Stimulated activated CD4-positive, alpha-beta T cell treated with anti-CD3 and anti-CD28 coated beads, Interleukin-1b, Interleukin-23, amount 100 ng/mL, for 1 hour (primary cell): ENCODE measurements at places on chromosomes 2 and 18.

- DNase-seq = no peak
Measured at GRCh38 chr2:189037518-189037917, 63.3 kb downstream of the COL3A1 start.

DNA sequence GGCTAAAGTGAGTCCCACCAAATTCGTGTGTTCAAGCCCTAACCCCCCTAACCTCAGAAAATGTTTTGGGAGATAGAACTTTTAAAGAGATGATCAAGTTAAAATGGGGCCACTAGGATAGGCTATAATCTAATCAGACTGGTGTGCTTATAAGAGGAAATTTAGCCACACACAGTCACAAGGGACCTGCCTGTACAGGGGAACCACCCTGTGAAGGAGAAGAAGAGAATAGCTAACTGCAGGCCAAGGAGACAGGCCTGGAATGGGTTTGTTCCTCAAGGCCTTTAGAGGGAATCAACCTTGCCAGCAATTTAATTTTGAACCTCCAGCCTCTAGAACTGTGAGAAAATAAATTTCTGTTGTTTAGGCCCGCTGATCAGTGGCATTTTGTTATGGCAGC is 36.0 kb upstream of the TANK start:
- no peak for DNase-seq

DNA sequence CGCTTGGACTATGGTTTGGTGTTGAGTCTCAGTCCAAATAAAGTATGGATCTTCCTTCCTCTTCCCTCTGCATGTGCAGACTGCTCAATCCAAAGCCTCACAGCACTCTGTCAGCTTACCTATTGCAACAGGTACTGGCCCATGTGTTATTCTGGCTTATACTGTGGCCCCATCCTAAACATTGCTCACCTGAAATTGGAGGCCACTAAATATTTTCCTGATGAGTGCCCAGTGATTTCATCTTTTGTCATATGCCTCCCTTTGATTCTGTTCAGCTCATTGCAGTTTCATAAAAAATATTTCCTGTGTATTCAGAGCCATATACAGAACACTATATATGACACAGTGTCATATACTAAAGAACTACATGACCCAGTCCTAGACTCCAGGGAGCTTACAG is 86.3 kb upstream of the FAM136A start:
- DNase-seq = no peak

DNA sequence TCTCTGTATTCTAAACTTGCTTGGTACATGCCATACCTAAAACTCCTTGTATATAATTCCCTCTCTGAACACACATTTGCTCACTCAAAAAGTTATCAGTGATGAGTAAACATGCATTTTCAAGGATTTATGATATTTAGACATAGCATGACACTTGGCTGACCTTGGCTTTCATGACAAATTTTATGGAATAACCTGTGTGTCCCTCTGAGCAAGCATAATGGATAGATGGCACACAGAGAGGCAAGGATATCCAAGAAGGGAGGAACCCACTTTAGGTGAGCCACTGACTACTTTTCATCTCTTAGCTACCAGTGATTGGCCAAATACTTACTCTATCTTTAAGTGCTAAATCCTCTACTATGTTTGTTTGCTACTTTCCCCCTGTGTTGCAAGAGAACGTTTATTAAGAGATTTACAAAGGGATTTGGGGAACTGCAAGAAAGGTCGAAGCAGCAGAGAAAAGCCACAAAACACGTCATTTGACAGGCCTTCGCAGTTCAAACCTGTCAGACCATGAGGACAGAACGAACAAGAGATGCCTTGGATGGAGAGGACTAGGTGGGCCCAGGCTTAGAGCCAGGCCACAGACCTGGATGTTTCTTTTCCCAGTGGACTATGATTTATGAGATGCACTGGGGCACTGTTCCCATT is 379.9 kb downstream of the NBAS start:
- no peak for DNase-seq

- DNase-seq = no peak
Measured at GRCh38 chr2:69171116-69171896, 158.3 kb downstream of the ANTXR1 start.

GRCh38 chr2:144453486-144454158 is 66.3 kb downstream of the ZEB2 start:
- DNase-seq = no peak

- DNase-seq = no peak
Measured at GRCh38 chr18:11008505-11008904, 140.9 kb downstream of the PIEZO2 start.

DNA sequence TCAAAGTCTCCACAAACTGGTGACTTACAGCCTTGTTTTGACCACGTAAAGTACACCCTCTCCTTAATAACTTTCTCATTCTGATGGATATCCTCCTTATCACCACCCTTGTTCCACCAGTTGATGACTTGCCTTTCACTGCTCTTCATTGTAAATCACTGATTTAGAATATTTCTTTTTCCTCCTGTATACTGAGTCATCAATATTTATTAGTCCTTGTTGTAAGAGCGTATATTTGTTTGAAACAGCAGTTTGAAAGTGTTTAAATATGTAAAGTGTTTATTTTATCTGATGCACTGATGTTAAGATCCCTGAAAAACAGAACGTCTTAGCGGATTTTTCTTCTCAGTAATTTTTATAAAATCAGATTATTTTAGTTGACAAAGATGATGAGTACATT is 34.2 kb upstream of the DYSF start:
- no peak for DNase-seq

- no peak for DNase-seq
Measured at GRCh38 chr2:45220227-45220626, 211.0 kb upstream of the SIX2 start.

- no peak for DNase-seq
Measured at GRCh38 chr2:237486819-237487448, at the start of gene MLPH. Gene MLPH (plus strand): TSS chr2:237487251. CDS start chr2:237493427, 6,176 bp downstream.

- no peak for DNase-seq
Measured at GRCh38 chr18:53489266-53489665, 735.2 kb downstream of the MBD2 start.

DNA sequence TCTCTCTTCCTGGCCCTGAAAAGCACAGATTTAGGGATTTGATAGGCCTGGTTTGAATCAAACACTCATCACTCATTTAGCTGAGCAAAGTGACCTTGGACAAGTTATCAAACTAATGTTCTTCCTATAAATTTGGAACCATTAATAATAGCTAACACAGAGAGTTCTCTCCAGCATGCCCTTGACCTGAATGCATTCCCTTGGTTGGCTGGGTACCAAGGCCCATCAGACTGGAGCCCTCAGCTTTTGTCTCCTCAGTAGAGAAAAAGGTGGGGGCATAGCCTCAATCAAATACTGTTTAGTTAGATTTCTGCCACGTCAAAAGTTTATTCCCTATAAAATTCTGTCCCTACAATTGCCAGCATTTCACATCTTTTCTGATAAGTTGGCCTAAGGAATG is 13.8 kb upstream of the MRPL19 start:
- DNase-seq = no peak

GRCh38 chr2:196399722-196400691 is 228.6 kb upstream of the STK17B start:
- DNase-seq = no peak

DNA sequence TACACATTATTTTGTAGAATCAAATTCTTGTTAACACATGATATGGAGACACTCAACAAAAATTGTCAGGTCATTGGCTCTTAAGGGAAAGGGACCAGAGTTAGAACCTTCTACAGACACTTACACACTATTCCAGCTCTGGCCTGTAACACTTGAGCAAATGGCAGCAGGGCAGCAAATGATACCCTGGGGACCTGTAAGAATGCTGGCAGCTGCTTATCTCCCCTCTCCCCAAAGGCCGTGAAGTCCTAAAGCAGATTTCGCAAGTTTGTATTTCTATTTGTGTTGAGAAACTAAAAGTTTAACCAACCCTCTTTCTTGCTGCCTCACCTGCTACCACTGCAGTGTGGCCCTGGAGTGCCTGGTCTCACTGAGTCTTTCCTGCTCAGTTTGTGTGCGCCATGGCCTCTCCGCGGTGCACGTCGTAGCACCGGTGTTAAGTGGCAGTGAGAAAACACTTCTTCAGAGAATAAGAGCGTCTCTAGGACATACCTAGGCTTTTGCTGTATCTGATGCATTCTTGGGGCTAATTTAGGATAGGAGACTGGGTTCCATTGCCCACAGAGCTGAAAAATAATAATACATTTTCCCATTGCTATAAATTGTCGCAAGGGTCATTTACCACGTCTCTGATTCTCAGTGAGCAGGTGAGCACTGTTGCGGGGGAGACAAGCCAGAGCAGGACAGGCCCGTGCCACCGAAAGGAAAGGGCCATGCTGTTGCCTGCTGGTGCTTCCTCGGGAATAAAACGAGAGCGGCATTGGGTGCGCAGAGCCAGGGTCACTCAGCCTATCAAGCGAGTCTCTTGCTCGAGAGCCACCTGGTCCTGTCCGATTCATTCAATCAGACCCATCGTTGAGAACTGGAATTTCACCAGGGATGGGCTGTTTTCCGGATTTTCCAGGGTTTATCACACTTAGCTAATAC is 204.9 kb downstream of the PTGR3 start:
- no peak for DNase-seq

- DNase-seq = no peak
Measured at GRCh38 chr2:213162516-213163118, 11.2 kb upstream of the IKZF2 start.

DNA sequence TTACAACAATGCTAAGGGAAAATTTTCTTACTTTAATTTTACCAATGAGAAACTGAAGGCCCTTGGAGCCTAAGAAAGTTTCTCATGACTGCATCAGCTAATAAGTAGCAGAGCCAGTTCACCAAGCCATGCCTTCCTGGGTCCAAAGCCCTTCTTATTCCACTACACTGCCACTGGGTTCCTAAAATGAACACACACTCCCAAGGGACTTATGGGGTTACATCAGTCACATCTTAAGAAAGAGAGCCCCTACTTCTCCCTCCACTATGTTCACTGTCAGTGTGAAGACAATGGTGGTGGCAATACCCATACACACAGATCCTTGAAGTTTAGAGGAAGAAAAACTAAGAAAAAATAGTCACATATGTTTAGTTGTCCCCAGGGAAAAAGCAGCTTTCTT is 20.6 kb downstream of the MBD2 start:
- no peak for DNase-seq

GRCh38 chr2:225065882-225066281 is 23.6 kb upstream of the DOCK10 start:
- no peak for DNase-seq

- no peak for DNase-seq
Measured at GRCh38 chr18:22318745-22319407, 98.8 kb downstream of the CTAGE1 start.

- DNase-seq = no peak
Measured at GRCh38 chr2:121001641-121002040, 266.0 kb downstream of the GLI2 start.

DNA sequence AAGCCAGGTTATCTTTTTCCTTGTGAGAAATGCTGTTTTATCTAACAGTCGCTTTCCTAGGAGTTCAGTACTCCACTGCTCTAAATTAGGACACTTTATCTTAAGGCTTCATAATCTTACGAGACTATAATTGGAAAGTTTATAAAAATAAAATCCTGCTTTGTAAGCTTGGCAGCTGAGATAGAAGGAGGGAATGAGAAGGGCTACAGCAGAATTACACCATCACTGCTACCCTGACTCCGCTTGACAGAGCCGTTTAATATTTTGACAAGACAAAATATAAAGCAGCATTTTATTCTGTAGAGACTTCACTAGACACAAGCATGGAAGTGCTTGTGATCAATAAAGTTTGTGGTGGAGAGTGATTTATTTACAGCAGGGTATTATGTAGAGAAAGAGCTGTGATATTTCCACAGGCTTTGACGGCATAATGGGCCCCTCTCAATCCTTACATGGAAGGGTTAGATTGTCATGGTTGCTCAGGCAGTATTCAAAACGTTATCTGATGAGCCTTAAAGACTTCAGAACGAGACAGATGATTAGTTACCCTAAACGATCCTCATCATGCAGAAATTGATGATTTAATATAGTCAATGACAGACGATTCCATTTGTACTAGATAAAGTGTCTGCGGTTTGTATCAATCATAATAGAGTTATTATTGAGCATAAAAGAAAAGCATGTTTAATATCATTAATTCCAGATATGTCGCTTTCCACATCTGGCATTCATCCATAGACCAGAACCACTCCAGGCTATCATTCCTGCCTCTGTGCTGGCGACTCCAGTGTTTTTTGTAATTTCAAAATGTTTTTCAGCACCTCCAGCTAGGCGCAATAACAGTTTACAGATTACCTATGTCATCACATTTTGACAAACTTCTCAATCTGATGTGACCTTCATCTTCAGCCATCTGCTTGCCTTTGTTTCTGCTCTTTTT is 242.2 kb downstream of the FIGN start:
- DNase-seq = no peak

GRCh38 chr18:293536-293935 is 25.7 kb upstream of the THOC1 start:
- no peak for DNase-seq

GRCh38 chr2:42826231-42826630 is 33.8 kb upstream of the HAAO start:
- no peak for DNase-seq

- no peak for DNase-seq
Measured at GRCh38 chr2:238162251-238162845, 3.6 kb downstream of the ERFE start.

DNA sequence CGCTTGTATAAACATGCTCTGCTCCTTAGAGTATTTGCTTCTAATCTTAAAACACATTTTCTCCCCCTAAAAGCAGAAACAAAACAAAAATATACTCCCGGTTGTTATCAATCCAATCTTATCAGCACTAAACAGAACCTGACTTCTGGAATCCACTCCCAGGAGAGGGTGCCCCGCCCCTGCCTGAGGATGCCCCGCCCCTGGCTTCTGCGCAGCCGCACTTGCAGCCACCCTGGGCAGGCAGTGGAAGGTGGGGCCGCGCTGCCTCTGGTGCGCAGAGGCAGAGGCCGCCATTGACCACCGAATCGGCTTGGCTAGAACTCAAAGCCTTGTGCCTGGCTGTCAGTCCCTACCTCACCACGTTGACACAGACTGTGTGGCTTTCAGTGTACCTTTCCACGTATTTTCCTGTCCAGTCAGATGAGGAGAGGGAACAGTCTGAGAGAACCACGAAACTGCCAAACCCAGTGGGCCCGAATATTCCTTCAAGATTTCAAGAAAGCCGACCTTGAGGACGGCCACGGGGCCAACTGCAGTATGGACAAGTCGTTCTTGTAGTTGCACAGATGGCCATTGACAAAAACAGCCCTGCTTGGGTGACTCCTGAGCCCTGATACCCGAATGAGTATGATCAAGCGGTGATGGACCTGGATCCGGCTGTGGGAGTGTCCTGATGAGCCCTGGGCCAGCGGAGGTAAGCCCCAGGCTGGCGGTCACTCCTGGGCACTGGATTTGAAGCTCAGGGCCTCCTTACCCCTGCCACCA is 46.2 kb upstream of the ARHGAP28 start:
- no peak for DNase-seq

GRCh38 chr2:215724146-215724545 is 288.3 kb upstream of the FN1 start:
- DNase-seq = no peak

DNA sequence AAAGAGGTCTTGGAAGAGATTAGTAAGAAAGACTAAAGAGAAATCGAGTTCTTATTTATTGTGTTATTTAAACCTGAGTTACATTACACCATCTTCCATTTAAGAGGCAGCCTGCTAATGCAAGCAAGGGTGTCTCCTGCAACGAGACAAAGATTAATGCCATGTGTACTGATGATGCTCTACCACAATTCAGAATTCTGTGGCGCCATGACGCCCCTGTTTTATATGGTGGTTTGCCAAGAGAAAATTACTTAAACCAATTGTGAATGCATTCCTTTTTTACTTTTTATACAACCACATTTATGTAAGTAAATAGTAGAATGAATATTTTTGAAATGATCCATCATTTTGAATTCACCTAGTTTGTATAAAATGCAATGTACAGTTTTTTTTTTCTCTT is 356.1 kb upstream of the ZEB2 start:
- no peak for DNase-seq

- DNase-seq = no peak
Measured at GRCh38 chr18:43888598-43888997, 611.3 kb upstream of the SYT4 start.
